ENCODE measurements at places on chromosomes 5 and 9.

- peak; percentile 58 for DNase-seq
Measured at GRCh38 chr9:89791754-89792153, 186.9 kb downstream of the GADD45G start.

- no peak for DNase-seq
Measured at GRCh38 chr9:93200449-93200742, 16.5 kb downstream of the WNK2 start.

- peak; percentile 18 for DNase-seq
Measured at GRCh38 chr5:180170810-180171567, 38.0 kb downstream of the RASGEF1C start.

DNA sequence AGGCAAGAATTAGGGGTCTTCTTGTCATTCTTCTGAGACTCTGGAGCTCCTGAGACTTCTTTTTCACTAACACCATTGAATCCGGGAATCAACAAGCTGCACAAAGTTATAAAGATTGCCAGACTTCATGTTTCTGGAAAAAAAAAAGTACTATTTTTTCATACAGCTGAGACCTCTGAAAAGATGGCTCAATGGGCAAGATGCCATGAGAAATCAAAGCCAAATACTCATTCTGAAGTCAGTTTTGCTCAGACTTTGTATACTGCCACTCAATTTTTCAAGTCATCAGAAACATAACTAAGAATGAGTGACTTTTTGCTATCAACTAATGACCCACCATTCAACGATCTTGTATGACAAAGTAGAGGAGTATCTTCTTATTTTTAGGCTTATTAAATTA lies 512.0 kb downstream of the RAB3C start:
- no peak for DNase-seq

GRCh38 chr5:148912714-148913398 lies 86.4 kb downstream of the ADRB2 start:
- DNase-seq, result peak; percentile 57

DNA sequence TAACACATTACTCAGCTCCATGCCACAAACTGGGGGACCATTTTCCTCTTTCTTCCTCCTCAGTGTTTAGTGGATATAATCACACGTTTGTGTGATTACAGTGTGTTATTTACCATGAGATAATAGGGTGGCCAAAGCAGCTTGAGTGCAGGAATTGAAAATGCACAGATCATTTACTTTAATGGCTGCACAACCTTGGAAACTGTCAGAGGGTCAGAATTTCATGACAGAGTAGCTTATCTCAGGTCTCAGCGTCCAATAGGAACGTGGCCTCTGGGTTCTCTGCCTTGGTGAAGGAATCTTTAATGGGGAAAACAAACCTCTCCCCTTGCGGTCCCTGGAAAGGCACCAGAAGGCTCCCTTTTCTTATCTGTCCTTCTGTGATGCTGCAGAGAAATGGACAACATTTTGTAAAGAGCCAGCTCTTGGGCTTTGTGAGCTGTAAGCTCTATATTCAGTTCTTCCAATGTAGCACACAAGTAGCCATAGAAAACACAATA lies 87.4 kb upstream of the CD180 start:
- DNase-seq, result no peak

DNA sequence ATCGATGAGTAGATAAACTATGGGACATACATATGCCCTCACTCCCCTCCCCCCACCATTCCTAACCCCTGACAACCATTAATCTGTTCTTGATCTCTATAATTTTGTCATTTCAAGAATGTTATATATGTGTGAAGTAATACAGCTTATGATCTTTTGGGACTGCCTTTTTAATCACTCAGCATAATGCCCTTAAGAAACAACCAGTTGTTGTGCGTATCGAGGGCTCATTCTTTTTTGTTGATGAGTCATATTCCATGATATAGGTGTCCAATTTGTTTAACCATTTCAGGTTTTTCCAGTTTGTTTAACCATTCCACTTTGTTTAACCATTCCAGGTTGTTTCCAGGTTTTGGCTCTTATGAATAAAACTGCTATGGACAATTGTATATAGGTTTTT lies 75.6 kb downstream of the ARHGEF28 start:
- no peak for DNase-seq

GRCh38 chr9:100019541-100019940 lies 79.3 kb downstream of the ERP44 start:
- DNase-seq, result no peak

DNA sequence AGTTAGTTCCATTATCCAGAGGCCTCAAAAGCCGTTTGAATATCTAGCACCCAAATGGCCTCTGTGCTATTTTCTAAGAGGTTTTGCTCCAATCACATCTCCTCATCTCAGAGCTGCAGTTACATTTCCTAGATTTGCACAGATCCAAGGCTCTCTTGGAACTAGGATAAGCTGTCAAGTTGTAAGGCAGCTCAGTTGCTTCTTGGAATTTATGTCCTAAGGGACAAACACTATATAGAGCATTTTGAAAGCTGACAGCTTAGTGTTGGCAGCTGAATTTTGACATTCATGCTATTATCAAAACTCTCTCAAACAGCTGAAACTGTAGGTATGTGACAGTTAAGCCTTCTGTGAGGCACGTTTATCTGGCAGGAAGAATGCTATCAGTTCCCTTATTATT lies 97.0 kb downstream of the MACIR start:
- DNase-seq, result peak; percentile 61

GRCh38 chr5:95872346-95873268 lies 50.1 kb upstream of the GLRX start:
- DNase-seq, result no peak

DNA sequence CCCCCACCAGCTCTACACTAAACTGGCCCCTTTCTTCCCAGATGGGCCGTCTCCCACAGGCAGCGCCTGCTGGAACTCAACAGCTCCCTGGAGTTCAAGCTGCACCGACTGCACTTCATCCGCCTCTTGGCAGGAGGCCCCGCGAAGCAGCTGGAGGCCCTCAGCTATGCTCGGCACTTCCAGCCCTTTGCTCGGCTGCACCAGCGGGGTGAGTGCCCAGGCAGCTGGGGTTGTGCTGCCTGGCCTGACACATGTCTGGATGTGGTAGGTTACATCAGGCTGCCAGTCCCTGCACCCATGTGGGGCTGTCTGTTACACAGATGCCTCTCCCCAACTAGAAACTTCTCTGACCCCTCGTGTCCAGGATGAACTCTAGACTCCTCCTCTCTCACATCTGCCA lies 9.8 kb downstream of the NHP2 start:
- peak; percentile 25 for DNase-seq

GRCh38 chr9:134136118-134136995 lies 475 bp downstream of the WDR5 start:
- peak; percentile 45 for DNase-seq

GRCh38 chr9:26262421-26263107 lies 584.3 kb upstream of the TUSC1 start:
- no peak for DNase-seq

DNA sequence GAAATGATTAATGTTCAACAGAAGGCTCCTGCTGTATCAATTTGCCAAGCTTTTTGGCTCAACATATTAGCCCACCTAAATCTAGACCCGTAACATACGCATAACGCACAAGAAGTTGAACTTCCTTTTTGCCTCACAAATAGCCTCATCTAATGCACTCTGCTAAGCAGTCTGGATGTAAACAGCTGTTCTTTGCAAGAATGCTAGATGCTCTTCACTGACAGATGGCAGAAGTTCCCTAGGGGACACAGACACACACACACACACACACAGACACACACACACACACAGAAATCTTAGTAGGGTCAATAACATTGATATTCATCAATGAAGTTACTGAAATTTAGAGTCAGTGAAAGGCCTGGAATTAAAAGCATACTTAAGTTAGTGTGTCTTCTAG lies 13.2 kb upstream of the PCA3 start:
- DNase-seq, result peak; percentile 70

DNA sequence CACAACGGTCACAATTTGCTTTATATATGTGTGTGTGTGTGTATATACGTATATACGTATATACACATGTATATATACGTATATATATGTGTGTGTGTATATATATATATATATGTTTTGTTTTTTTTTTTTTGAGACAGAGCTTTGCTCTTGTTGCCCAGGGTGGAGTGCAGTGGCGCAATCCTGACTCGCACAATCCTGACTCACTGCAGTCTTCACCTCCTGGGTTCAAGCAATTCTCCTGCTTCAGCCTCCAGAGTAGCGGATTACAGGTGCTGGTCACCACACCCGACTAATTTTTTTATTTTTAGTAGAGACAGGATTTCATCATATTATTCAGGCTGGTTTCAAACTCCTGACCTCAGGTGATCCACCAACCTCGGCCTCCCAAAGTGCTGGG lies 3.1 kb downstream of the RNF38 start:
- DNase-seq, result no peak

DNA sequence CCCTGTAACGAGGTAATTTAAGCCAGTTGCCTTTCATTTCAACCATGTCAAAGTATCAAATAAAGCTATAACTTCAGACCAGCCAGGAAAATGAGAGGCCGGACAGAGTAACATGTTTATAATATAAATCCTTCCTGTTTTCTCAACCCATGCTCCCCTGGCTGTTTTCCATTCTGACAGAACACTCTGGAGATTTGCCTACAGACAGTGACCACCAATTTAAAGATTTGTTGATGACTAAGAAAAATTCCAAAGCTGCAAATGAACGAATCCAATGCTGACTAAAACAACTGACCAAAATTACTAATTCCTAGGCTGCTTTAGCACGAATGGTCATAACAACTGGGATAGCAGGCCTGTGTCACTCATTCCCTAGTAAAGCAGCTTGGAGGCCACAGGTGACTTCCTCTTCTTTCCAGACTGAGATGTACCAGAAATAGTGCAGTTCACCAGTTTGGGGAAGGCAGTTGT lies 141.4 kb downstream of the AOPEP start:
- peak; percentile 56 for DNase-seq

DNA sequence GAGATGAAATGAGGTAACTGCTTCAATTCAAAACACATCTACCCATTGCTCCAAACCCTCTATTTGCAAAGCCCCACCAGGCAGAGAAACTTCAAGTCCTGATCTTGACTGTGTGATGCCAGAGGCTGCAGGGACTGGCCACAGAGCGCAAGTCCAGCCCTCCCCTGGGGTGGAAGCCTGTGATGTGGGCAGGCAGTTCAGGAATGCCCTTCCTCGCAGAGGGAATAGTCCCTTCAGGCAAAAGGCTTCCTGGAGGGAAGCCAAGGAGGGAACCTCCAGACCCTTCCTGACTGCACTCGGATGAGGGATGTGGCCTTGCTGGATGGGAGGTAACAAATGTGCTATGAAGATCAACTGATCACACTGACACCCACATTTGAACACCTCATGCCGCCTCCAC lies 131.2 kb downstream of the SLIT3 start:
- DNase-seq, result no peak

DNA sequence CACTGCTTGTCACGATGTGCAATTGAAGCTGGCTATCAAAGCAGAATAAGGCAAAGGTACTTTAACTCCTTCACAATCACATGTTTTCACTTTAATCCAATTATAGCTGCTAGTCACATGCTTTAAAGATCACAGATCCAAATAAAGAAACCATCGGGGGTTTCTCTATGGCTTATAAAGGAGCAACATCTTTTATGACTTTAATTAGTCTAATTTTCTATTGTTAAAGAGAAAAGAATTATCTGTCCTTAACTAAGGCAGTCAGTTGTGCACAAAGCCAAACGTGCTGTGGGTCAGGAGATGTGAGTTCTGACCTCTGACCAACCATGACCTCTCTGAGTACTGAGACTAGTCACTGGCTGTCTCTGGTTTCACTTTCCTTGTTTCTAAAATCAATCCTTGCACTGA lies 561.1 kb downstream of the RAB3C start:
- DNase-seq, result no peak

Measured in eye (tissue), 1 donor.